ENCODE measurements at places on chromosomes 4 and X.

GRCh38 chrX:30141966-30142365, 73.4 kb upstream of the MAGEB2 start:
- DNase-seq: no peak

DNA sequence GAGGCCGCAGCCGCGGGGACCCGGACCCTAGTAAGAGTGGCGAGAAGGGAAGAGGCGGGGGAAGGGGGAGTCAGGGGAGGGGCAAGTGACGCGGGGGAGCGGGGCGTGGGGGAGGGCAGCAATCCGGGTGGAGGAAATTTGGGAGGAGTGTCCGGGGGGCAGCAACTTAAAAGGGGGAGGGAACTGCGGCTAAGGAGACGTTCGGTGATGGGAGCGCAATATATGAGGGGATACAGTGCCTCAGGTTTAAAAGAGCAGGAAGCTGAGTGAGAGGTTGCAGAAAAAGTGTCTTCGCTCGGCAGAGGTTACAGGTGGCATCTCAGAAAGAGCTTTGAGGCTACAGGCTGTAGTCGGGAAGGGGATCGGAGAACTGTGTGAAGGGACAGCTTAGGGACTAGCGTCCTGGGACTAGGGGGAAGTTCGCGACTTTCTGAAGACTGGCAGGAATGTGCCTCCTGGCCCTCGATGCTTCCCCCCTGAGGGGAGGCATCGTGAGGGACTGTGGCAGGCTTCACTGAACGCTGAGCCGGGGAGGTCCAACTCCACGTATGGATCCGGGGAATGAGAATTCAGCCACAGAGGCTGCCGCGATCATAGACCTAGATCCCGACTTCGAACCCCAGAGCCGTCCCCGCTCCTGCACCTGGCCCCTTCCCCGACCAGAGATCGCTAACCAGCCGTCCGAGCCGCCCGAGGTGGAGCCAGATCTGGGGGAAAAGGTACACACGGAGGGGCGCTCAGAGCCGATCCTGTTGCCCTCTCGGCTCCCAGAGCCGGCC, 519 bp downstream of the FOXO4 start:
- DNase-seq: peak; percentile 59

GRCh38 chr4:130563185-130563888, 1467.4 kb downstream of the C4orf33 start:
- no peak for DNase-seq

GRCh38 chrX:15853586-15854079, 980 bp downstream of the AP1S2 start:
- no peak for DNase-seq

- no peak for DNase-seq
Measured at GRCh38 chrX:20285511-20285910, 18.8 kb upstream of the RPS6KA3 start.

GRCh38 chr4:71377561-71377960, 38.7 kb downstream of the SLC4A4 start:
- no peak for DNase-seq

DNA sequence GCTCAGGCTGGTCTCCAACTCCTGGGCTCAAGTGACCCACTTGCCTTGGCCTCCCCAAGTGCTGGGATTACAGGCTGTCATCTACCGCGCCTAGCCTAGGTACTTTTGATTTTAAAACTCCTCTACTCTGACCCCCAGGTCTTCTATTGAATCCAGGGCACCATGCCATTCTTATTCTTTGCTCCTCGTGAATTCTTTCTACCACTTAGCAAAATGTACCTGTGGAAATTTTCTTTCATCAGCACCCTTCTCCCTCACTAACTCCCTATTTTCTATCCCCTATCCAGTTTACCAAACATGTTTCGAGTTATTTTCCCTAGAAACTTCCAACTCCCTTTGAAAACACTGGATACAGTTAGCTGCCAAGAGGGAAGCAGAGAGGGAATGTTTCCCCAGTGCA, 60.0 kb upstream of the RAPGEF2 start:
- no peak for DNase-seq

DNA sequence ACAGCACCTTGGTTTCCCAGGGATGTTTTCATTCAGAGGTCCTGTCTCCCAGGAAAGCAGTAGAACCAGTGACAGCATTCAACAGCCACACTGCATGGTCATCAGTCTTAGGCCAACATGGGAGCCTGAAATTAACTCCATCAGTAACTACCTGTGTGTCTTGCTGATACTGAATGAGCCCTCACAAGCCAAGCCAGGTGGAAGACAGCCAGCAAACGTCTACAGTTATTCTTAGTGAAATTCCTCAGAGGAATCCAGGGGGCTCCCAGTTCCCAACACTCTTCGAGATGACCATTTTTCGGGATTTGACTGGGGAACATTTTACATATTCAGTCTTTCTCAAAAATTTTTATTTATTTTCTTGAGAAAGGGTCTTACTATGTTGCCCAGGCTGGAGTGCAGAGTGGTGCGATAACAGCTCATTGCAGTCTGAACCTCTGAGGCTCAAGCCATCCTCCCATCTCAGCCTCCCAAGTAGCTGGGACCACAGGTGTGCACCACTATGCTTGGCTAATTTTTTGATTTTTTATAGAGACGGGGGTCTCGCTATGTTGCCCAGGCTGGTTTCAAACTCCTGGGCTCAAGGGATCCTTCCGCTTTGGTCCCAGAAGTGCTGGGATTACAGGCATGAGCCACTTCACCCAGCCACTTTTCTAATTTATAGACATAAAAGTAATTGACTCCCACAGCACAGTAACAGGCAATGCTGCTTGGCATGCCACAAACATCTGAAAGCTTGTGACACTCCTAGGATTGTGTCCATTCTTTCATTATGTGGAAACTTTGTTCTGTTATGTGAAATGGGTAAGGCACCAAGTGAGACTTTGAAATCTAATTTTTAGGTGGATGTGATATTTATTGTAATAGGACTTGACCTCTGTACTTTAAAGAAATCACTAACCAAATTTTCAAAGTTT, 116.9 kb downstream of the SOWAHB start:
- DNase-seq: no peak

DNA sequence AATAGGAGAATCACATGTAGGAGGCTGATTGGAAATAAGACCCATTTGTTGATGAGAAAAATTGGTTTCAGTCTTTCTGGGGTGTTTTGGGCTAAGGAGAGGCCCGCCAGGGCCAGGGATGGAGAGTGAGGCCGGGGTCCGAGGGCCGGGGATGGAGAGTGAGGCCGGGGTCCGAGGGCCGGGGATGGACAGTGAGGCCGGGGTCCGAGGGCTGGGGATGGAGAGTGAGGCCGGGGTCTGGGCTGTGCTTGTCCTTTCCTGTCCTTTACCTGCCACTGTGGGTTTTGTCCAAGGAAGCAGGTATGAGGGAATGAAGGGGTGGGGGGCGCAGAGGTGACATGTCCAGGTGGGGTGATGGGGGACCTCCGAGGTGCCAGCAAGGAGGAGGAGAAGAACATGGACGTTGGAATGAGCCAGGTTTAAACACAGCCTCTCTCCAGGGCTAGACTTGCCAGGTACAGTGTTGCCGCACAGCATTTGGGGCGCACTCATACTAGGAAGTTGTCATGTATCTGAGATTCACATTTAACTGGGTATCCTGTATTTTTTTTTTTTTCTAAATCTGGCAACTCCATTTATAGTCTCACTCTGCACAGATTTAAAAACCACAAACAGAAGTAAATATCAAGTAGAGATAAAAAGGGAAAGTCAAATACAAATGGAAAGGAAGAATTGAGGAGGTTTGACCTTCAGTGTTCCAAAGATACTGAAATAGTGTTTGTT, 8.8 kb downstream of the RGS12 start:
- no peak for DNase-seq

- DNase-seq: no peak
Measured at GRCh38 chr4:182724414-182724813, 192.8 kb downstream of the DCTD start.

DNA sequence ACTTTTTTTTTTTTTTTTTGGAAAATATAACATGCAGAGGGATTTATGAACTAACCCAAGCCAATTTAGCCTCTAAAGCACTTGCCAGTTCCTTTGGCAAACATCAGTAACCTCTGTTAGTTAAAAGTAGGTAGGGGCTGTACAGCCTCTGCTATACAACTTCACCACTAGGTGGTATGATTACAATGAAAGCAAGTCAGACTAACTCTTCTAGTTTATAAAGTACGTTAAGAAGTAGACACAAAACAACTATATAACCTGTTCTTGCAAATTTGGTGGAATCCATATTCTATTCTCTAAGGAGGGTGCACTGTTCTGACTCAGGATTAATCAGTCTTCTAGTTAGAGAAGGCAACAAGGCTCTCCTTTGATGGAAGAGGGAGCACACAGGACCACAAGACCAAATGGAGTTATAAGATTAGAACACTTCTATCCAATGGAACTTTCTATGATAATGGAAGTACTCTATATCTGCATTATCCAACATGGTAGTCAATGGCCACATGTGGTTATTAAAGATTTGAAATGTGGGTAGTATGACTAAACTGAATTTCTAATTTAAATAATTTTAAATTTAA, 12.8 kb downstream of the AIMP1 start:
- DNase-seq: no peak

GRCh38 chrX:18825375-18825774, 117.9 kb downstream of the PPEF1 start:
- DNase-seq: no peak

- no peak for DNase-seq
Measured at GRCh38 chrX:30751497-30751896, 98.3 kb downstream of the GK start.

- DNase-seq: no peak
Measured at GRCh38 chrX:17744896-17745523, 7.7 kb downstream of the SCML1 start.

GRCh38 chr4:31160146-31160545, 440.0 kb downstream of the PCDH7 start:
- DNase-seq: no peak

- DNase-seq: peak; percentile 9
Measured at GRCh38 chr4:46931981-46932380, 22.9 kb upstream of the COX7B2 start.

DNA sequence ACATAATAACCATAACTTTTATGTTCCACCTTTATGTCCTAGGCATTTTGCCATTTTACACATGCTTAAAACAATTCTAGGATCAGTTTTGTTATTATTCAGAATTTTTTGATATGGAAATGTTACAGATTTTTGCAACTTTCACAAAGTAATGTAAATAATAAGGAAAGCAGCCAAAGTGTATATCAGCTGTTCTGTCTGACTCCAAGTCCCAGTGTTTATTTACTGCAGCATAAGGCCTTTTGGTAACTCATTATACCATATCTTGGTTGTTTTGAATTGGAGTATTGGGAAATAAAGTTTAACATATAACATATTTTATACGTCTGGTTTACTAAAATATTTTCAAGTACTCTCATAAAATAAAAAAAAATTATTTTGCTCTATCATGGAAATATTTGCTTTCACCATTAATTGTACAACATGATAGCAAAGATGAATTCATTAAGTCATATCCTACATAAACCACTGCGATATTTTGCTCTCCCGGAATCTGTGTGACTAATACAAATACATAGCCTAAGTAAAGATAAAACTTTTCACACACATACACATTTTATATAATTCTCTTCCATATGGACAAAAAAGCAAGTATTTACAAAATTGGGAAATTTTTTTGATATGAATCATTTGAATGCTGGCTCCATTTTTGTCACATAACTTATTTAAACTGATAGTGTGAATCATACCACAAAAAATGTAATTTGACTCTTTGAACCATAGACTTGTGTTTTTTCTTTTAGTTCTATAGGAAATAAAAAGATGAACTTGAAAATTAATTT, 399.0 kb downstream of the PABPC4L start:
- no peak for DNase-seq

- no peak for DNase-seq
Measured at GRCh38 chrX:24014388-24015018, 12.5 kb downstream of the KLHL15 start.

- no peak for DNase-seq
Measured at GRCh38 chrX:136794080-136794479, 13.3 kb upstream of the ARHGEF6 start.

DNA sequence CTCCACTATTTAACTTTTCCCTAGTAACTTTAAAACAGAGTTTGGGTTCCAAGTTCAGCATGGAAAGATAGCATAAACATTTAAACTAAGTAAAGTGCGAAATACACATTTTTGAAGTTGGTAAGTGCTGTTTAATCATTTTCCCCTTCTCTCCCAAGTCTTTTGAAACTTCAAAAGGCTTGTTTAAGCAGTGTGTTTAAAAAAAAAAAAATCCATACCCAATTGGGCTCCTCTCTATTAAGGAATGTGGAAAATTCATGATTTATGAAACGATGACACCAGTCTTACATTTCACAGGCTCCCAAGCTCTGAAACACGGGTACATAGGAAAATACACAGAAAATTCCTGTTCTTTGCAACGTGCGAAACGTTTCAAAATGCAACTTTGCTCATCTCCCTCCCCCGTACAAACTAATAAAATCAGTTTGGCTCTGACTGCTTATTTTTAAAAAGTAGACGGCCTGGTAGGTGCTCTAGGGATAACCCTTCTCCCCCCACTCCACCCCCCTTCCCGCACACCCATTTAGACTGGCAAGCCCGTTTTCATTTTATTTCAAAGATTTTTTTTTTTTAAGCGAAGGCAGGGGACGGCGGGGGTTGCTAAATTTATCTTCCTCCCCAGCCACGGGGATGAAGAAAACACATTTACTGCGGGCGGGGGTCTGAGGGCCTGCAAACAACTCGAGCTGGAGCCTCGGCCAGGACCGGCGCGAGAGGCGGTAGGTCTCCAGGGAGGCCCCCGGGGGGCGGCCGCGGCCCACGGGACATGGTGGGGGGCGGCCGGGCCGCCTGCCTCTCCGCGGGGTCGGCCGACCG, 786 bp upstream of the ZFX start:
- no peak for DNase-seq

GRCh38 chr4:74095482-74095881, 3.5 kb downstream of the CXCL2 start:
- no peak for DNase-seq

- DNase-seq: no peak
Measured at GRCh38 chr4:98822144-98822543, 106.8 kb downstream of the EIF4E start.

- DNase-seq: no peak
Measured at GRCh38 chrX:33465137-33465536, 253.8 kb upstream of the DMD start.

- DNase-seq: no peak
Measured at GRCh38 chr4:74983253-74983635, 50.3 kb downstream of the PARM1 start.

GRCh38 chr4:110415041-110415440, 60.9 kb upstream of the ENPEP start:
- no peak for DNase-seq

- no peak for DNase-seq
Measured at GRCh38 chrX:132956421-132957210, 1.8 kb downstream of the HS6ST2 start.

- DNase-seq: no peak
Measured at GRCh38 chr4:182145334-182145905, 97.8 kb upstream of the TENM3 start.
